ENCODE measurements at places on chromosomes 5 and 9.
A peak's percentile ranks its signal among the peaks of the same experiment; 100 is the strongest.

DNA sequence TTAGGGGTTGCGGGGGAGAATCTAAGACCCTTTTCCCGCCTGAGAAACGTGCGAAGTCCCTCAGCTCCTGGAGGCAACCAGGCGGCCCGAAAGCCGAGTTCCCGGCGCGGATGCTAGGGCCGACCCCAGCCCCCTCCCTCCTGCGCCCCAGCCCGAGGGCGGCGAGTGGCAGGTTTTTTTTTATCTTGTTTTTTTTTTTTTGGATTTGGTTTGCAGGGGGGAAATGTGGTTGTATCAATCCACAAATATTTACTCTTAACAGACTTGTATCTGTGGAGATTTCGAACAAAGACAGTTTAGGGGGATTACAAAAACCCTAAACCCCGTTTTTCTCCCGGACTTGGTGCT lies 10.7 kb downstream of the LMX1B start:
- DNase-seq, result no peak

- no peak for DNase-seq
Measured at GRCh38 chr5:50922942-50923767, 256.7 kb downstream of the PARP8 start.

DNA sequence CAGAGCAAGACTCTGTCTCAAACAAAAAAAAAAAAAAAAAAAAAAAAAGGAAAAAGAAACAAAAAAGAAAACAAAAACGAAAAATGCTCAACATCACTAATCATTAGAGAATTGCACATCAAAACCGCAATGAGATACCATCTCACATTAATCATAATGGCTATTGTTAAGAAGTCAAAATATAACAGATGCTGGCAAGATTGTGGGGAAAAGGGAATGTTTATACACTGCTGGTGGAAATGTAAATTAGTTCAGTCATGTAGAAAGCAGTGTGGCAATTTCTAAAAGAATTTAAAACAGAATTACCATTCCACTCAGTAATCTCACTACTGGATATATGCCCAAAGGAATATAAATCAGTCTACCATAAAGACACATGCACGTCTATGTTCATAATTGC lies 50.4 kb upstream of the PRR16 start:
- no peak for DNase-seq

- no peak for DNase-seq
Measured at GRCh38 chr5:78545406-78545805, 103.2 kb downstream of the LHFPL2 start.

DNA sequence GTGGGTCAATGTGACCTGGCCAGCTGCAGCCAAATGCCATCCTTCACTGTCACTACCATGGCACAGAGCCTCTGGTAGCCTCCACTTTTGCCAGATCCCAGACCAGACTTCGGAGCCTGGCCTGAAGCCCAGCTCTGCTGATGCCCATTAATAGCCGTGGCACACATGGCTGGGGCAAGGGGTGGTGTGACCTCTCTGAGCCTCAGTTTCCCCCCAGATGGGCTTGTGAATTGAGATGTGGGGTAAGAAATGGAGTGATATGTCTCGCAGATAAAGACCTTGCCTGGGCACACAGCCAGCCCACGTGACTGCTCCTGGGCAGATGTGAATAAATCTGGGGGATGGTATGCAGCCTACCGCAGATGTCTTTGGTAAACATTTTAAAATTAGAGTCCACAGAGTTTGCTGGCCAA lies 13.9 kb downstream of the SUSD3 start:
- DNase-seq, result no peak

DNA sequence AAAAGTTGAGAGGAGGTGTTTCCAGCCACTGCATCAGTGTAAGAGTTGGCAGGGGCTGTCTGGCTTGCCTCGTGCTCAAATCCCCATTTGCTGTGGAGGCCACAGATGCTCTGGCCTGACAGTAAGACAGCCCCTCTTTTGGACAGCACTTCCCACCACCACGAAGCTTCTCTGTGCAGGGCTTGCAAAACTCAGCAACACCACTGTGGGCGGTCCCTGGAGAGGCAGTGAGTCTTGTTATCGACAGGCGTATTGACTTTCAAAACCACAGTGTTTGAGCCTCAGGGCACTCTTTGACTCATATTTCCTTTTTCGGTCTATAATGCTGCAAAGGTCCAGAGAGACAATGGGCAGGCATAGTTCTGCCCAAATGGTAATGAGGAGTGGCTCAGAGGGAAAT lies 539.5 kb downstream of the EBF1 start:
- no peak for DNase-seq

DNA sequence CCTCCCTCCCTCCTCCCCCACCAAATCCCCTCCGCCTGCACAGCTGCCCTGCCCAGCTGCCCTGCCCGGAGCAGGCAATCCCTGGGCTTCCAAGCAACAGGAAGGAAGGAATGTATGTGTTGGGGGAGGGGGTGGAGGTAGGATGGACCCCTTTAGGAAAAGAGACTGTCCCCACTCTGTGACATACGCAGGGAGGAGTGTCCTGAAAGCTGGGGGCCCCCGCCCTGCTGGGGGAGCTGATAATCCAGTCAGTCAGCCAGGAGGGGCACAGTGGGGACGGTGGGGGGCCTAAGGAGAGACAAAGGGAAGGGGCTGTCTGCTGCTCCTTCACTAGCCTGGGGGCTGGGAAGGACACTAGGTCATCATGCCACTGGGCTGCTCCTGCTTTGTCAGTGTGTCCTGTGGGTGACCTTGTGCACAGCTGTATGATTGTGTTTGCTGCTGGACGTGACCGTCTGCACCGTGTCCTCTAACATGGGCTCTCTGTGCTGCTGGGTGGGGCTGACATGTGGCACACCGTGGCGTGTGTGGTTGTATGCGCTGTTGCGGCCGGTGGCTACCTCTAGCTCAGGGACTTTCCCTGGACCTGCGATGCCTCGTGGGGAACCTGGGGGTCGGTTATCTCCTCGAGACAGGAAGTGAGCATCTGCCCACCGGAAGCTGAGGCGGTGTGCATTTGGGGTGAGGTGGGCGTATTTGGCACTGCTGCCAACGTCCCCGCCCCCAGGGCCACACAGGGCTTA lies 3.0 kb downstream of the N4BP3 start:
- no peak for DNase-seq

DNA sequence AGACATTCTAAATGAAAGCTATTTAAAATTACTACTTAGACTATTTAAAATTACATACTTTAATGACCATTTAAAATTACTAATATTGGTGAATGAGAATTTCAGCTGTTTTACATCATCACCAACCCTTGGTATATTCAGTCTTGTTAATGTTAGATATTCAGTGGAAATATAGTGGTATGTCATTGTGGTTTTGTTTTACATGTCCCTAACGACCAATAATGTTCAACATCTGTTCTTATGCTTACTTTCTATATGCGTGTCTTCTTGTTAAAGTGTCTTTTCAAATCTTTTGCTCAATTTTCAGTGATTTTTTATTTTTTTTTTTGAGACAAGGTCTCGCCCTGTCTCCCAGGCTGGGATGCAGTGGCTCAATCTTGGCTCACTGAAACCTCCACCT lies 279.3 kb upstream of the TARS1 start:
- DNase-seq, result no peak

DNA sequence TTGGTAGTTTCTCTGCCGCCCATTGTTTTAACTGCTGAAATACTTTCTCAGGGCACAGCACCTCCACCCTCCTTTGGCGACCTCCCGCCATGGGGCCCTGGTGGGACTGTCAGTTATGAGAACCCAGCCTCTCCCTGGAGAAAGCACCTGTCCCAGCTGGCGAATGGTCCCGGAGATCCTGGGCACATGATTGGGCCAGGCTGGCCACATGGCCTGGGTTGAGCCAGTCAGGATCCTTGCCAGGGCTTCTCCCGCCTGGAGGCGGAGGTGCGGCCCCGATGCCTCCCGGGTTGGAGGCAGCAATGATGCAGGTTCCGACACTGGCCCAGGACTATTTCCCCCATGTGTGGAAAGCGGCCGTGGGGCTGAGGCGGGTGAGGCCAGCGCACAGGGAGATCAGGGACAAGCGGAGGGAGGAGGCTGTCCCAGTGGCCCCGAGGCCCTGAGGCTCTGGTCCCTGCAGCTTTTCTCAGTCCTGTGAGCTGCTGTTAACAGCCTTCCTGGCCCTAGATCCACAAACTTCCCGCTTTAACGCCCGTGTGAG lies 13.6 kb downstream of the UNC5A start:
- no peak for DNase-seq

- DNase-seq, result no peak
Measured at GRCh38 chr9:90773617-90774016, 28.0 kb upstream of the SYK start.

DNA sequence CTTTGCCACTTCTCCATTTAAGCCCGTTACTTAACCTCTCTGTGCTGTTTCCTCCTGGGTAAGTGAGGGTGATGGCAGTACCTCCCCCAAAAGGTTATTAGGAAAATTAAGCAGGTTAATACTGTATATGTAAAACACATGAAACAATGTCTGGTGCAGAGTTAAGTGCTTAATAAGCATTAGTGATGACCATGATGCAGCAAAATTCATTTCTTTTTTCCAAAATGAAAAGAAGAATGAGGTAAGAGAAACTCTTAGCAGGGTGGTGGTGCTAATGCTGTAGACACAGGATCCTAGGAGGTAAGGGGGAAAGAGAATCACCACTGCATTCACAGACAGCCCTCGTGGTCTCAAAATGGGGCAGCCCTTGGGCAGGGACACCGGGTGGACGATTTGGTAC lies 115.1 kb upstream of the RAI14 start:
- no peak for DNase-seq

- DNase-seq, result no peak
Measured at GRCh38 chr9:106620866-106621265, 242.1 kb upstream of the ZNF462 start.

DNA sequence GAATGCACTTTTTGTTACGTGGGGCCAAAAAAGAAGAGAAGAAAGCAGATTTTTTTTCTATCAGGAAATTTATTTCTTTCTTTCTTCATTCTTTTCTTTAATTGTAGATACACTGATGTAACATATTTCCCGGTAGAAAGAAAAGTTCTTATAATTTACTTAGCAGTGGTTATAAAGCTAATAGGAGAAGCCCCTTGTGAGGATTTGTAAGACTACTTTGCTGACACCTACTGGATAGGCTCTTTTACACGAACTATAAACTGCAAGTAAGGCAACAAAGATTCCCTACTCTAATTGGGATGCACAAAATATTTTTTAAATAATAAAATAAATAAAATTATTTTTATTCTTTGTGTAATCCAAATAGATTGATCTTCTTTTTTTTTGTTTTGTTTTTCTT lies 284.4 kb downstream of the DNAH5 start:
- no peak for DNase-seq

GRCh38 chr9:111407813-111408212 lies 76.4 kb downstream of the ECPAS start:
- no peak for DNase-seq

- peak; percentile 55 for DNase-seq
Measured at GRCh38 chr5:93349613-93350012, 231.4 kb downstream of the NR2F1-AS1 start.

GRCh38 chr5:34682926-34683623 lies 26.9 kb downstream of the RAI14 start:
- DNase-seq, result no peak

DNA sequence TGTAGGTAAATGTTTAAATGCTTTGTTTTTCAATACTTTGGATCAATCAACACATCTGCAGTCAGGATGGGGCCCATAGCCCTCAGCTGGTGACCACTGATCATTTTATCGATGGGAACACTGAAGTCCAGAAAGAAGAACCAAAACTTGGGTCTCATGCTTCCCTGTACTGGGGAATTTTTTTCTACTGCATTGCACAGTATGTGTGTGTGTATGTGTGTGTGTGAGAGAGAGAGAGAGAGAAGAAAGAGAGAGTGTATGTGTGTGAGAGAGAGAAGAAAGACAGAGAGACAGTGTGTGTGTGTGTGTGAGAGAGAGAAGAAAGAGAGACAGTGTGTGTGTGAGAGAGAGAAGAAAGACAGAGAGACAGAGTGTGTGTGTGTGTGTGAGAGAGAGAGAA lies 202.9 kb upstream of the MSX2 start:
- DNase-seq, result no peak

- DNase-seq, result no peak
Measured at GRCh38 chr5:150989695-150990094, 30.7 kb upstream of the GPX3 start.

DNA sequence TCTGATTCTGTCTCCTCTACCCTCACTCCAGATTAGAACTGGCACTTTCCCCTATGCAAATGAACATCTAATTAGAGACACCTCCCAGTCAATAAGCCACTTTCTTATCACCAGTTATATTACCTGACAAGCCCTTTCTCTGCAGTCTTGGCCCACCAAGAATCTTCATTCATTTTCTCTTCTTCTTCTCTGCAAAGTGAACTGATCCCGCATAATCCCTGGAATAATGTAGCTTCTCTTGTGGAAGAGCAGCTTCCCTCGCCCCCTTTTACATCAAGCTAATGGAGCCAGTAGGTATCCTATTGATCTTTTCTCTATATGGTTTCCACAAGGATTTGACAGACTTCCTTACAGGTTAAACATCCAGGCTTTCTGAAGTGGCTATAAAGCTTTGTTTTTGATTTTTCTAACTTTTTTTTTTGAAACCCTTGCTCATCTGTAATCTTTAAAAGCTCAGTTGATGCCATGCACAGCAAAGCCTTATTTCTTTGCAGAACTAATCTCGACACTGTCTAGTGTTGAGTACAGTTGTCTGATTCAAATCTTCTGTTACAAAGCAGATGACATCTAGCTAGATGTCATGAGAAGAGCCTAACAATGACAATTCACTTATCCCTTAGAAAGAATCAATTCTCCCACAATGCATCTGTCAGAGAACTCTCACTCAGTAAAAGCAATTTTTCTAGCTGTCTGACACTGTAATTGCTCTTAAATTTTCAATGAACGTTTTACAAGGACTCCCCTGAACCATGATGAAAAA lies 281.4 kb downstream of the ISL1 start:
- DNase-seq, result no peak

DNA sequence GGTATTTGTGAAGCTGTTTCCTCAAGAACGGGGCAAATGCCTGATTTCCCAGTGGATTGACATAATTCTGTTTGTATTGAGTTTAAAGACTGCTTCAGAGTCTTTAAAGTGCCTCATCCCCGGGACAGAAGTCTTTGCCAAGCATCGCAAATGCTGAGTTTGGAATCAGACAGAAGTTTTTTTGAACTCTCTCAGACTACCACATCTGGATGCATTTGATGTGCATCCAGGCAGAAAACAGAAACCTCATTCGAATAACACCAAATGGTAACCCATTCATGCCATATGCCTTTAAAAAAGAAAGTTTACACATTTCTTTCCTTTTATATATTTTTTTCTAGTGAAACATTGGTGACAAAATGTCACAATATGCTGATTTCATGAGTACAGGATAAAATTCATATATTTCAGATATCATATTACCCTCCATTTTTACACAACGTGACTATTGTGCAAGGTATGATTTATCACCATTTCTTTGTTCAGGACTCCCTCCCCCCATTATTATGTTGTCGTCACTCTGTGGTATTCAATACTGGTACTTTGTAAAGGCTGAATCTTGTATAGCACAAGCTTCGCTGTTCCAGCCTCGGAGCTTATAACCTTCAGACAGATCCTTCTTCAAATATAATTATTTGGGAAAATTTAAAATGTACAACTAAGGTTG lies 91.1 kb downstream of the ZNF608 start:
- DNase-seq, result no peak

- no peak for DNase-seq
Measured at GRCh38 chr5:149133795-149134777, 7.2 kb upstream of the ABLIM3 start.

- no peak for DNase-seq
Measured at GRCh38 chr5:134851307-134851923, 5.6 kb downstream of the C5orf24 start.
